Stimulated activated CD4-positive, alpha-beta T cell treated with anti-CD3 and anti-CD28 coated beads, TNF-alpha, amount 100 ng/mL, for 1 hour (primary cell): ENCODE measurements at places on chromosomes 2 and 18.

- DNase-seq, result no peak
Observed at GRCh38 chr2:241616168-241617125, 20.5 kb downstream of the THAP4 start.

DNA sequence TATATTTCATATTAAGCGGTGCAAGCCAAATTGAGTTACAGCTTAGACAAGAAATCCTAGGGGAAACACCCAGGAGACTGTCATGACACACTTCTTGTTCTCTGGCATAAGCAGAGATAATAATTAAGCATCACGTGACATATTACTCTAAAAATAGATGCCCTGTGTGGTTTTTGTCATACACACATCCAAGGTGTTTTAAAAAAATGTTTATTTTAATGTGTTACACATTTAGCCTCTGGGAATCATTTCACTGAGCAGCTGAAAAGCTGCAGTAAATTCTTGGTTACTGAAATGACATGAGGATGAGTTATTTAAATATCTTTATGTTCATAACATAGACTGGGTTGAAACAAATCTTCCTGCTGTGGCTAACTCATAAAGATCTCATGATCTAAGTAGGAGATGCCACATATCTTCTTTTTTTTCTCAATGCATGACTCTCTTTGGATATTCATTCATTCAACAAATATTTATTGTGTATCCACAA, 38.0 kb upstream of the ERMN start:
- DNase-seq, result no peak

DNA sequence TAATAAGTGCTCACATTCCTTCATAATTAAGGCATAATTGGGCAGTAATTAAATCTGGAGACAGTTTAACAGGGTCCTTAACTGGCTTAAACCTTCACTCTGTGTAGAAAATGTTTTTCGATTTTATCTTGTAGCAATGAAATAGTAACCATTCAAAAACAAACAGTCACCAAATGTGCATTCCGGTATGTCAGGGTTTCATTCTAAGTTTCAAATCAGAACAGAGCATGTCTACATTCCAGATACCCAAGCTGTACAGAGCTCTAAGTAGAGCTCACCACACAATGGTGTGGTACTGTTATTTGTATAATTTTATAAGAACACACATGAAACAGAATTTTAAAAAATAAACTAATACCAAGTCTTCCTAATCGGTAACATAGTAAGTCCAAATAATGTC, 52.6 kb downstream of the SMAD2 start:
- no peak for DNase-seq

- DNase-seq, result no peak
Observed at GRCh38 chr2:215773728-215774127, 239.6 kb downstream of the MREG start.

- DNase-seq, result no peak
Observed at GRCh38 chr18:25786758-25787157, 303.7 kb downstream of the SS18 start.

GRCh38 chr2:200127848-200128247, 172.5 kb downstream of the MAIP1 start:
- no peak for DNase-seq

DNA sequence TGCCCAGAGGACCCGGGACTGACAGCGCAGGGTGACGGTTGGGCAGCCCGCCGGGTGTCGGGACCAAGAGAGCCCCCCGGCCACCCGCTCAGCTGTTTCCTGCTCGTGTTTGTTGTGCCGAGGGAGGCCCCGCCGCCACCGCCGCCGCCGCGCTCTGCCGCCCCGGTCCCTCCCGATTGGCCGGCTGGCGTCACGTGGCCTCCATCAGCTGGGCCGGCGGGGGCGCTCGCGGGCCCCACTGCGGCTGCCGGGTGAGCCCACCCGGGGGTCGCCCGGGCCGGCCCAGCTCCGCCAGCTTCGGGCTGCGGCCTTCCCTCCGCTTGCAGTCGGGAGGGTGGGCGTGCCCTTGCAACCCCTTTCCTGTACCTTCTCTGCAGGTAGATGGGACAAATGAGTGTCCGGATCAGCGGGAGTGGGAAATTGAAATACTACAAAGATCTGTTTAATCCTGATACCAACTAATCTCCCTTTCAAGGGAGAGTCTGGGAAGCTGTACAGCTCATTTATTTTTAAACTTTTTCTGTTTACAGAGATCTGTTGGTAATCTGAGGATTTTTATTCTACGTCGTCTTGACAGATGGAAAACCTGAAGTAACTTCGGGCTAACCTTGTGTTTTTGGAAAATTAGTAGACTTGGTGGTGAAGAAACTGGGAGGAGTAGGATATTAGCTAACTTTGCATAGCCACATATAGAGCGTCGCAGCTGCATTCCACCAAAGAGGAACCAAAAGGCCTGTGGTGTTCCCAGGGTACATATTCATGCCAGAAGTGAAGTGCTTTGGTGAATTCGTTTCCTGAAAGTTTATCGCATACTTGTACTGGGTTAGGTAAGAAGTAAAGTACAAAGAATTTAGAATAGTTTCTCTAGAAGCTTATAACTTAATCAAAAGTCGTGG, 1.2 kb downstream of the YPEL5 start:
- DNase-seq, result peak; percentile 45

DNA sequence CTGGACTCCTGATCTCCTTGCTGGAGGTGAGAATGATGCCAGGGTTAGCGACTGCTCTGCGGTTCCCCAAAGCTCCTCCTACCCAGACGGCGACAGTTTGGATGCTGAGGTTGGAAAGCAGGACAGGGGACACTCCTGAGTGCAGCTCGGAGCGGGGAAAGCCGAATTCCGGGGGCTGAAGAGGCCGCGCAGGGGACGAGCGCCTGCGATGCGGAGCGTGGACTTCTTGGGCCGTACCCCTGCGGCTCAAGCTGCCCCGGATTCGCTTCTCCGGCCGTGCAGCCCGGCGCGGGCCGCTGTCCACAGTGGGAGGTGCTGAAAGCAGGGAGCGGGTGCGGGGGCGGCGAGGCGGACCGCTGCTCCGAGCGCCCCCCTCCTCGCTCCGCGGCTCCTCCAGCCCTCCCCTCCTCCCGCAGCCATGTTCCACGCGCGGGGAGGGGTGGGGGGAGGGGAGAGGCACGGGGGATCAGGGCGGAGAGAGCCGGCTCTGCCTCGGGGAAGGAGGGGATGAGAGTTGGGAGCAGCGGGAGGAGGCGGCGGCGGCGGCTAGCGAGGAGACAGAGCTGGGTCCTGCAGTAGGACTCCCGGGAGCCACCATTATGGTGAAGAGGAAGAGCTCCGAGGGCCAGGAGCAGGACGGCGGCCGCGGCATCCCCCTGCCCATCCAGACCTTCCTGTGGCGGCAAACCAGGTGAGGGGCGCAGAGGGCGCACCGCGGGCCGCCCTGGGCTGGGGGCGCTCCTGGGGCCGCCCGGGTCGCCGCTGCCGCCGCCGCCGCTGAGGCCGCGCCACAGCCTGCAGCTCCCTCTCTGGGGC, at the start of gene UNC80:
UNC80 (plus strand) TSS at position 359 of the 816 bp plus-strand sequence; CDS start at position 600, 241 bp downstream.
- DNase-seq, result no peak

GRCh38 chr18:52715991-52716390, 376.0 kb downstream of the DCC start:
- no peak for DNase-seq
